H4 (cell line): ENCODE measurements at places on chromosomes 1 and 21. TPM values are rescaled to one million over a fixed set of nuclear protein-coding genes. Genes with fewer than 3 reads are reported as not detected.

The RRAGC gene
- total RNA-seq = 13.0 and 17.3 TPM in 2 replicates

The UBIAD1 gene
- 9.9 and 12.8 TPM in 2 replicates for total RNA-seq

The KCNQ4 gene
- not detected in 2 replicates for total RNA-seq

The SPRR2G gene
- not detected in 2 replicates for total RNA-seq

The TMED5 gene
- 31.7 and 36.6 TPM in 2 replicates for total RNA-seq

The NIT1 gene
- 34.9 and 36.6 TPM in 2 replicates for total RNA-seq

The LMOD1 gene
- 0.10 TPM in 1 of 2 replicates, not detected in the other for total RNA-seq

The ACOT11 gene
- 1.5 and 1.6 TPM in 2 replicates for total RNA-seq

The BLACAT1 gene
- total RNA-seq = 0.66 and 0.89 TPM in 2 replicates
